ENCODE measurements at places on chromosomes 1 and 21. TPM values are rescaled to one million over a fixed set of nuclear protein-coding genes. Genes with fewer than 3 reads are reported as not detected.

The KRTAP10-7 gene
- not detected for total RNA-seq

- DNase-seq, result no peak
These were observed 590.4 kb upstream of the PLXNA2 start for GRCh38 chr1:208834381-208835096.

The TMEM52 gene
- total RNA-seq, result 1.6 TPM

The RUNX3 gene
- not detected for total RNA-seq

The CELA2B gene
- total RNA-seq, result not detected

The RHBDL2 gene
- total RNA-seq, result 0.41 TPM

The BCAR3 gene
- total RNA-seq, result 4.1 TPM

DNA sequence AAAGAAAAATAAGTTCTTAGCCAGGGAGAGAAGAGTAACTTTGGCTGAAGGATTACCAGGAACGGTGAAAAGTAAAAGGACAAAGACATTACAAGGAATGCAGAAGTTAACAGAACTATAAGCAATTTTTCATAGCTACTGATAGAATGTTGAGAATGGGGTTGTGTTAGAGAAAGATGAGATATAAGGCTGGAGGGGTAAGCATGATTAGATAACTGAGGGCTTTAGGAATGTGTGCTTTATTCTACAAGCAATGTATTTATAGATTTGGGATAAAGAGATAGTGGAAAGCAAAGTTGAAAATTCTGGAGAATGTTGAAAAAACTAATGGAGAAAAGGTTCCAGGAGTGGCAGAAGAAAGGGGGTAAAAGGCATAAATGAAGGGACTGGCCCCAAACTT lies 65.4 kb upstream of the PTCH2 start:
- DNase-seq, result no peak

- no peak for DNase-seq
These were observed 719 bp downstream of the EYA3 start for GRCh38 chr1:28087614-28088167.

The COA6 gene
- 14.3 TPM for total RNA-seq

DNA sequence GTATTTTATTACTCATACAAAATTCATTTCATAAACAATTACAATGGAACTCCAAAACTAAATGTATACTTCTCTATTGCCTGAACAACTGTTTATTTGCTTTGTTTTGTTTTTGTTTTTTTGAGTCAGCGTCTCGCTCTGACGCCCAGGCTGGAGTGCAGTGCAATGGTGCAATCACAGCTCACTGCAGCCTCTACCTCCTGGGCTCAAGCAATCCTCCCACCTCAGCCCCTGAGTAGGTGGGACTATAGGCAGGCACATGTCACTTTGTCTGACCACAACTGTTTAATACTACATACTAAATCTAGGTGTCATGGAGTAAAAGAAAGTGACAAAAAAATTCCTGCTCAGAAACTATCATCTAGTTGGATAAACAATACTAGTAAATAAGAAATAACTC lies 49.3 kb downstream of the RAB3GAP2 start:
- DNase-seq, result no peak

The HES3 gene
- not detected for total RNA-seq

The TMPRSS2 gene
- total RNA-seq, result not detected

- DNase-seq, result no peak
These were observed 607.0 kb downstream of the AGBL4 start for GRCh38 chr1:49416758-49417157.

The HMCN1 gene
- total RNA-seq, result 1.6 TPM

The LMX1A gene
- not detected for total RNA-seq

GRCh38 chr1:27634177-27634984 lies 604 bp downstream of the FGR start:
- DNase-seq, result peak; percentile 57

The AMY2A gene
- not detected for total RNA-seq

The S100A7A gene
- total RNA-seq, result not detected

The NOS1AP gene
- 4.9 TPM for total RNA-seq

GRCh38 chr1:221069178-221069903 lies 190.1 kb downstream of the HLX start:
- no peak for DNase-seq

DNA sequence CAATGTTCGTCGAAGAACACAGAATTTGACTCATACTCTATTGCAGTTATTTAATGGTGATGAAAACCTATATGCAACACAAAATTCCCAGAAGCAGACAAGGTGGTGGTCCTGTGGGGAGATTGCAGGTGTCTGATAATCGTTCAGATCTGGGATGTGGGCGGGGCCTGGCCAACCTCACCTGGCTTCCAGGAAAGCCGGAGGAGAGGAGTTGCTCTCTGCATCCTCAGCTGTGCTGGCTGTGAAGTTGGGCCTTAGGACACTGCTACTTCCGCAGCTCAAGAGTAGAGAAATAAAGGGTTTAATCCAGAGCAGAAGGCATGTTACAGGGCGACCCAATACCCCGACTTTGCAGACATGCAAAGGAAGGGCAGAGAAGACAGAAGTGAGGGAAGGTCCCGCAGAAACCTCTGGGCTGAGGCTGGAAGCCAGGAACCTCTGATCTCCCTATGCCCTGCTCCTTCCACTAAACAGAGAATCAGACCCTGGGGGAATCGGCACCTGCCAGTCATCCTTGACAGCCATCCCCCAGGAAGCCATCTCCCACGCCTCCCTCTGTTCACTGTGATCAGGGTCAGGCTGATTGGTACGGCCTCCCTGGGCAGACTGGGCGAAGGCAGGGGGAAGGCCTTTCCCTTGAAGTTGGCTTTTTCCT lies 590.3 kb downstream of the AJAP1 start:
- DNase-seq, result no peak

The FAM72B gene
- total RNA-seq, result 0.82 TPM

DNA sequence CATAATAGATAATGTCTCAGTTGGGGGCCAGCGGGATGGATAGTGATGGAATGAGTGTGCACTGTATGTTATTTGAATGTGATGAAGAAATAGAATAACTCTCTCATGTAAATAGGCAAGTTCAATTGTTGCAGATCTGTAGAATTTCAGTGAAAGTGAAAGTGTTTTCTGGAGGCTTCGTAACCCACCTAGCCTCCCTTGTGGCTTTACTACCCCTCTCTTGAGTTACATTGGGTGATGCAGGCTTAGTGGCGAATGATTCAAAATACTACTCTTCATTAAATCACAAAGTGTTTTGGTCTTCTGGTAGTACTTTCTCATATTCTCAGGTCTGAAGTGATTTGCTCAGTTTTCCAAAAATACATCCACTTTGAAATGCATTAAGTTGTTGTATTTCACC lies 411.9 kb downstream of the ZP4 start:
- DNase-seq, result no peak

DNA sequence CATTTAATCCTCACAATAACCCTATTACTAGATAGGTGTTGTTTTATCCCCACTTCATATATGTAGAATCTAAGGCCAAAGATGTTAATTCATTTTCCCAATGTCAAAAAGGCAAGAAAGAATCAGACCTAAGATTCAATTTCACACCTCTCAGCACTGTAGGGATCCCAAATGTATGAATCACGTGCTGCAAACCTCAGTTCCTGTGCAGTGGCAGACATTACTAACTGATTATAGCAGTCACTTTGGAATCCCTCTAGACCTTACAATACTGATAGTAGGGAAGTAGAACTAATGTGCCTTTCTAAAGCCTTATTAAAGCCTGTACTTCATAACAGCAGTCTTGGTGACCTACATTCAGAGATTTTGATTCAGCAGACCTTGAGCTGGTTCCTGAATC lies 2.3 kb downstream of the C1orf87 start:
- DNase-seq, result no peak

The MPL gene
- not detected for total RNA-seq

GRCh38 chr1:58738876-58739275 lies 39.0 kb upstream of the MYSM1 start:
- DNase-seq, result no peak

The NEXN gene
- total RNA-seq, result under 0.01 TPM

DNA sequence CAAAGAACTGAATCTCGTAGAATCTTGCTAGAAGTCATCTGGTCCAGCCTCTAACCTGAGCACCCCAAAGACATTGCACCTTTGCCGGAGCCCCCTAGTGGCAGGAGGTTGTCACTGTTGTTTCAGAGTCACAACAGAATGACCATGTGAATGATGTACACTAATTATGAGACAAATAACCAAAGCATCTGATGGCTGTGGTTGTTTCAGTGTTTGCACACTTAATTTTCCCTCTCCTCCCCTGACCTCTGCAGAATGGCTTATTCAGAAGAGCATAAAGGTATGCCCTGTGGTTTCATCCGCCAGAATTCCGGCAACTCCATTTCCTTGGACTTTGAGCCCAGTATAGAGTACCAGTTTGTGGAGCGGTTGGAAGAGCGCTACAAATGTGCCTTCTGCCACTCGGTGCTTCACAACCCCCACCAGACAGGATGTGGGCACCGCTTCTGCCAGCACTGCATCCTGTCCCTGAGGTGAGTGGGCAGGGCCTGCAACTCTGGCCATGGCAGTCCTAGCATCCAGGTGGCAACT lies 26.4 kb downstream of the TRAF5 start:
- DNase-seq, result no peak

The REN gene
- not detected for total RNA-seq

- no peak for DNase-seq
These were observed 48.5 kb downstream of the GNG4 start for GRCh38 chr1:235601104-235601503.

DNA sequence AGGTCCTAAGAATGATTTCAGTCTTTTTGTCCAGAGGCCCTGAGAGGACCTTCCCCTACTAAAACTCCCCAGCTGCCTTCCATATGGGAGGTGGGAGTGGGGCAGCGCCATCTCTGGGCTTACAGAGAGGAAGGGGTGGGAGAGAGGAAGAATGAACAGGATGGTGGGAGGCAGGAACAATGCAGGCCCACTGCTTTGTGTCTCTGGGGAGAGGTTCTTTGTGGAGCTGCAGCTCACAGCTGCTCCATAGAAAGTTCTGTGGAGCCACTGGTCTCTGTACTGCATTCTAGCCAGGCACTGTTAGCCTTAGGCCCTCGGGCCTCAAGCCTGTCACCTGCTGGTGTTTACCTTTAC lies 43.6 kb upstream of the A3GALT2 start:
- DNase-seq, result no peak

- no peak for DNase-seq
These were observed 430 bp downstream of the BTG2 start for GRCh38 chr1:203305809-203306088.

DNA sequence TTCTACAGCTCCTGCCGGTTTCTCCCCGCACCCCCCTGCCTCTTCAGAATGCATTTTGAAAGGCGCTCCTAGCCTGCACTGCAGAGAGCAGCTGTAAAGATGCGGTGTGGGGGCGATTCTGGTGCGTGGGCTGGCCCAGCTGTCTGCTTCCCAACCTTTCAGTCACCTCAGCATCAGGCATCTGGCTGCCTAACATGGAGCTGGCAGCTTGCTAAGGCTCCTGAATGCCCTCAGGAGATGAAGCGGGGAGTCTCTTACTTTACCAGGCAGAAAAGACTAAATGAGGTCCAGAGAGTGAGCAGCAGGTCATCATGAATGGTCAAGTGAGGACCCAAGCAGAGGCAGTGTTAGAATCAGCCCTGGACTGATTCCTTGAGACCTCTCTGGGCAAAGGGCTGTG lies 8.7 kb downstream of the IER5 start:
- DNase-seq, result no peak

- DNase-seq, result no peak
These were observed 54.1 kb downstream of the ETS2 start for GRCh38 chr21:38859852-38860251.

- peak; percentile 69 for DNase-seq
These were observed 896 bp upstream of the DUSP10 start for GRCh38 chr1:221742555-221743415.

The PLD5 gene
- 2.0 TPM for total RNA-seq

GRCh38 chr1:52190500-52191252 lies 48.8 kb downstream of the ZFYVE9 start:
- DNase-seq, result no peak

The B3GALT2 gene
- total RNA-seq, result 148 TPM

The PKP1 gene
- total RNA-seq, result under 0.01 TPM

The METTL18 gene
- total RNA-seq, result 9.0 TPM
